ENCODE measurements at places on chromosomes 3 and 15. TPM values are rescaled to one million over a fixed set of nuclear protein-coding genes. Genes with fewer than 3 reads are reported as not detected.

DNA sequence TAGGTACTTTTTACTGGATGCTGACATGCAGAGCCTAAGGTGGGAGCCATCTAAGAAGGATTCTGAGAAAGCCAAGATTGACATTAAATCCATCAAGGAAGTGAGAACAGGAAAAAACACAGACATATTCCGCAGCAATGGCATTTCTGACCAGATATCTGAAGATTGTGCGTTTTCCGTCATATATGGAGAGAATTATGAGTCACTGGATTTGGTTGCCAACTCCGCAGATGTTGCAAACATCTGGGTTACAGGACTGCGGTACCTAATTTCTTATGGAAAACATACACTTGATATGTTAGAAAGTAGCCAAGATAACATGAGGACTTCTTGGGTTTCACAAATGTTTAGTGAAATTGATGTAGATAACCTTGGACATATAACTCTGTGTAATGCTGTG, 125.1 kb downstream of the PLCL2 start:
- DNase-seq, result peak; percentile 3

- no peak for DNase-seq
These were observed 868 bp downstream of the BTBD1 start for GRCh38 chr15:83066034-83066733.

- DNase-seq, result no peak
These were observed 106.0 kb upstream of the LRIG1 start for GRCh38 chr3:66606868-66607267.

GRCh38 chr3:48625600-48625999, 4.0 kb upstream of the TMEM89 start:
- DNase-seq, result no peak

- peak; percentile 94 for DNase-seq
These were observed 3.5 kb downstream of the CCK start for GRCh38 chr3:42262525-42262924.

DNA sequence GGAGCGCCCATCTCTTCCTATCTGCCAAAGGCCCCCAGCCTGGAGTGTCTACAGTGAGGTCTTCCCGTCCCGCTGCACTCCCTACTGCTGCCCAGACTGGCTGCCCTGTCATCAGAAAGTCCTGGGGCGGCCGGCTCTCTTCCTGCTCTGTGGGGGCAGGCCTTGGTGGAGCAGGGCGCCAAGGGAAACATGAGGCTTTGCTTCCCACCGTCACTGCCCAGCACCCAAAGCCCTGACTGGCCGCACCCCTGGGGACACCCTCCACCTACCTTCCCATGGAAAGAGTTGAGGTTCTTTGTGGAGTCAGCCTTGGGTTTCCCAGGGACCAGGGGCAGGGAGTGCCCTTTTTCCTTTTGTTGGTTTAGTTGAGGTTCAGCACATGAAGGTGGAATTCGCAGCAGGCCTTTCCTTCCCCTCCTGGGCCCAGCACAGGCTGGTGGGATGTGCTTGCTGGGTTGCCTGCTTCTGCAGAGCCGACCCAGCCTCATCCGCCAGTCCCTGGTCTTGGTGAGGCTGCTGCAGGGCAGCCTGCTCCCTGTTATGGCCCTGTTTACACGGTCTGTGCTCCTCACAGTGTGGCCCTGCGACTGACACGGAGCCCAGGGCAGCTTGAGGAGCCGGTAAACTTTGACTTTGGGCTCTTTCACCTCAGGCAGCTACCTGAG, 51.8 kb upstream of the PLXNA1 start:
- no peak for DNase-seq

GRCh38 chr3:61733876-61734275, 172.5 kb downstream of the PTPRG start:
- no peak for DNase-seq

GRCh38 chr15:74549816-74550215, 8.8 kb downstream of the ARID3B start:
- no peak for DNase-seq

- no peak for DNase-seq
These were observed 123.9 kb upstream of the MEF2A start for GRCh38 chr15:99441871-99442251.

- DNase-seq, result peak; percentile 94
These were observed 82.0 kb upstream of the LRIG1 start for GRCh38 chr3:66582721-66583423.

- DNase-seq, result no peak
These were observed 125.0 kb upstream of the CGNL1 start for GRCh38 chr15:57251308-57251707.

The SAMD7 gene
- not detected for total RNA-seq

The SCN11A gene
- not detected for total RNA-seq

The HPS3 gene
- 40.5 TPM for total RNA-seq

The PLA2G4E gene
- total RNA-seq, result not detected

The CNTN3 gene
- not detected for total RNA-seq

The CCR9 gene
- not detected for total RNA-seq

The ZNF620 gene
- 1.5 TPM for total RNA-seq
